ENCODE measurements at places on chromosomes 6 and 20. TPM values are rescaled to one million over a fixed set of nuclear protein-coding genes. Genes with fewer than 3 reads are reported as not detected.

DNA sequence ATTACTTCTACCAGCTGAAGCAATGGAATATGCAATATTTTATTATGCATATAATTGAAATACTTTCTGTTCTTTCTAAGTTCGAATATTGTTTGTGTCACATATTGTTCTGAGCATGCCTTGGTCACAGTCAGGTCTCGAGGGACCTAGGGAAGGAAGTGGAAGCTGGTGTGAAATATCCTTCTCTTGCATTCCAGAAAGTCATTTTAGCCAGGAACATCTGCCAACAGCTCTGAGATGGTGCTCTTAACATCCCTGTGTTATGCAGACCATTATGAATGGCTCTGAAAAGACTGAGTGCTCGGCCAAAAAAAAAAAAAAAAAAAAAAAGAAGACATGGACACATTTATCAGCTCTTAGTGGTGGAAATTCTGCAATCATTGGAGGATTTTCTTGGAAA lies 132.7 kb upstream of the JAG1 start:
- DNase-seq, result no peak

DNA sequence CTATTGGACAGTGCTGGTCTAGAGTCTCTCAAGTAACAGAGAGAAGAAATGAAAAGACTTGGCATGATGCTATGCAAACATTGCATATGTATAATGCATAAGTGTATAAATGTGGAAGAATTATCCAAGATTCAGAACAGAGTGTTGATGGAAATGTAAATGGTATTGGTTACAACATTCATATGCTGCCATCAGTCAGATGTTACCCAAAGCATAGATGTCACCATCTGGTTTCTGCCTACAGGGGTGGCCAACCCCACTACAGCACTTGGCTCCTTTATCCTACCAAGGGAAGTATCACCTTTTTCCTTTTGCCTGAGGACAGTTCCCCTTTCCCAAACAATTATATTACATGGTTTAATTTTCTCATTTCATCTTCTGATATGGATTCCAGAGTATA lies 11.9 kb downstream of the POPDC3 start:
- no peak for DNase-seq

GTSF1L gene
- not detected for total RNA-seq

DNA sequence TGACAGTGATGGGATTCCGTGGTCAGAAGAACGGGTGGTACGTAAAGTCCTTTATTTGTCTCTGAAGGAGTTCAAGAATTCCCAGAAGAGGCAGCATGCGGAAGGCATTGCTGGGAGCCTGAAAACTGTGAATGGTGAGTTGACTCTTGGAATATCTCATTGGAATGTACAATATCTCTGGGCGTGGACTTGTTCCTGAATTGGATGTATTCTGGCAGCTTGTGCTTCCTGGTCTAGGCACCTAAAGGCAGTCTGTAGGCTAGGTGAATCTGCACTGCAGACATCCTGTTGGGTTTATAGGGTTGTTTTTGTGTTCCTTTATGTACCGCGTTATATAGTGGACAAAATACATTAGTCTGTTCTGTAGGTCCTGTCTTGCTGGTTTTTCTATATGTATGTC lies 128.2 kb downstream of the JARID2 start:
- no peak for DNase-seq

DNA sequence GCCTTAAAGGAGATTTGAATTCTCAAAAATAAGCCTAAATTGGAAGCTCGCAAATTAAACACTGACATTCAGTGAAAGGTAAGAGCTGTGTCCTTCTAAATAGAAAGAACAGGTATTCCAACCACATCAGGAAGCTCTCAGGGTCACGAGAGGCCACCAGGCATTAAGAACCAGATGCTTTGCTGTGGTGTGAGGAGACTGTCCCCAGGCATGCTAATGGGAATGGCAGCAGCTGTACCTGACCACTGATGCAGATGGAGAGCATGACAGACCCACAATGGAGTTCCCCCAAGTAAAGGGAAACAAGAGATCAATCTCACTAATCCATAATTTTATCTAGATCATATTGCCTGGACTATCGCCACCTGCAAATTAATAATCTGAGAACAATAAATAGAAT lies 658.9 kb upstream of the NOX3 start:
- DNase-seq, result no peak

SRMS gene
- 0.46 TPM for total RNA-seq

DNA sequence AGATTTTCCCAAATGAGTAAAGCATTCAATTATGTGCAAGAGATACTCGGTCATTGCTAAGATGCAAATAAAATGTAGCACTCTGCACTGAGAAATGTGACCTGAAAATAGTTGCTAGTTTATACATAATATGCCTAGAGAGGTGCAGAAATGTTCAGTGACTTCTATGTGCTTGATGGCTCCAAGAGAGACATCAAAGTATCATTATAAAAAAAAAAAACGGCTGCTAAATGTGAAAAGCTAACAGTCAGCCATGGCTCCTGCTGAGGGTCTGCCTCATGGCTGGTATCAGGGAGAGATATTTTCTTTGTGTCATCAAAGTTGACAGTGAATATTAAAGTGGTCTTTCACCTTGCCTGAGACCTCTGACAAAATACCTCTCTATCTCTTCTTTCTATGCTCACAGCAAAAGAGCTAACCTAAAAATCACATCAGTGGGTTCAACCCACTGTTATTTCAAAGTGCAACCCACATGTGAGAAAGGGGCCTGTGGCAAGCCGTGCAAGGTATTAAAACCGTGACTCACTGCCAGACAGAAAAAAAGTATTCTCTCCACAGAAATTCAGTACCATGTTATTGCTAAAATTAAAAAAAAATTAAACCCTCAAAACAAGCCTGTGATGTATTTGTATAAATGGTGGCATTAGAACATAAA lies 259.0 kb downstream of the HIVEP2 start:
- no peak for DNase-seq

GRCh38 chr6:31110825-31111582 lies 1.4 kb downstream of the C6orf15 start:
- no peak for DNase-seq

DNA sequence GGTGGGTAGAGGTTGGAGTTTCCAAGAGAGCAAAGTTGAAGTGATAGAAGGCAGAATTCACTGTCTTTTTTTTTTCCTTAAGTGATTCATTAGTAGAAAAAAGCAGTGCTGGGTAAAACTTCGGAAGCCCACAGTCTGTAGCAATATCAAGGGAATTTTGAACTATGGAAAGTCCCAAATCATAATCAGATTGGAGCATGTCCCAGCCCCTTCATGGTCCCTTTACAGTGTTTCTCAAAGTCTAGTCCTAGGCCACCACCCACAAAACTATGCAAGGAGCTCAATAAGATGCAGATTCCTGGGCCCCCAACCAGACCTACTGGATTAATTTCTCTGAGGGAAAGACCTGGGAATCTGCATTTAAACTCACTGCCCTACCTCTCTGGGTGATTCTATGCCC lies 22.6 kb downstream of the NEDD9 start:
- no peak for DNase-seq

KIF6 gene
- total RNA-seq, result 0.53 TPM

NMBR gene
- total RNA-seq, result not detected

SLC26A8 gene
- total RNA-seq, result 0.80 TPM

MOXD1 gene
- total RNA-seq, result 2.3 TPM

DNA sequence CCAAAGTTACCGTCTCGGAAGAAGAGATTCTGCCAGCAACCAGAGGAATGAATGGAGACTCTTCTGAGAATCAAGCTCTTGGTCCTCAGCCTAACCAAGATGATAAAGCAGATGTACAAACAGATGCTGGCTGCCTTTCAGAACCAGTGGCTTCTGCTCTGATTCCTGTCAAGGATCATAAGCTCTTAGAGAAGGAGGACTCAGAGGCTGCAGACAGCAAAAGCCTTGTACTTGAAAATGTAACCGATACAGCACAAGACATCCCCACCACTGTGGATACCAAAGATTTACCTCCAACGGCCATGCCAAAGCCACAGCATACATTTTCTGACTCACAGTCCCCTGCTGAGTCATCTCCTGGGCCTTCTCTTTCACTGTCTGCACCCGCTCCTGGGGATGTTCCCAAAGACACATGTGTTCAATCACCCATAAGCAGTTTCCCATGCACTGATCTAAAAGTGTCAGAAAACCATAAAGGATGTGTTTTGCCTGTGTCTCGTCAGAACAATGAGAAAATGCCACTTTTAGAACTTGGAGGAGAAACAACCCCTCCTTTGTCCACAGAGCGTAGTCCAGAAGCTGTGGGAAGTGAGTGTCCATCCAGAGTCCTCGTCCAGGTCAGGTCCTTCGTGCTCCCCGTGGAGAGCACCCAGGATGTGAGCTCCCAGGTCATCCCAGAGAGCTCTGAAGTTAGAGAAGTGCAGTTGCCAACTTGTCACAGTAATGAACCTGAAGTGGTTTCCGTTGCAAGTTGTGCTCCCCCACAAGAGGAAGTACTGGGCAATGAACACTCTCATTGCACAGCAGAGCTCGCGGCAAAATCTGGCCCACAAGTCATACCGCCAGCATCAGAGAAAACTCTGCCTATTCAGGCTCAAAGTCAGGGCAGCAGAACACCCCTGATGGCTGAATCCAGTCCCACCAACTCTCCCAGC lies 109.6 kb downstream of the RTN4IP1 start:
- no peak for DNase-seq

DNA sequence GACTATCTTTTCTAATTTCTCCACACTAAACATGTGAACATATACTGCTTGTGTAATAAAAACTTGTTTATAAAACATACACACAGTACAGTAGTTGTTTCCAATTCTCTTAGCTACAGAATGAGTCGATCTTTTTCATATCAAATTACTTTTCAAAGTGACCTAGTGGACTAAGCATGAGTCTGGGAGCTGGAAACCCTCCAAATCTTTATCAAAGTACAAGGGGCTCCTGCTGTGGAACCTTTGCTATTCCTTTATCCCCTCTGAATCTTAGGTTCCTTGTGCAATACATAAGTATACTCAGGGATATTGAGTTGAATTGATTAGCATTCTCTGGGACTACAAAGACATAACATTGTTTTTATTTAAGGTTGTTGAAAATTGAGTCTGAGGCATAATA lies 48.7 kb upstream of the TAB2 start:
- no peak for DNase-seq

HNF4A gene
- total RNA-seq, result 0.37 TPM

DNA sequence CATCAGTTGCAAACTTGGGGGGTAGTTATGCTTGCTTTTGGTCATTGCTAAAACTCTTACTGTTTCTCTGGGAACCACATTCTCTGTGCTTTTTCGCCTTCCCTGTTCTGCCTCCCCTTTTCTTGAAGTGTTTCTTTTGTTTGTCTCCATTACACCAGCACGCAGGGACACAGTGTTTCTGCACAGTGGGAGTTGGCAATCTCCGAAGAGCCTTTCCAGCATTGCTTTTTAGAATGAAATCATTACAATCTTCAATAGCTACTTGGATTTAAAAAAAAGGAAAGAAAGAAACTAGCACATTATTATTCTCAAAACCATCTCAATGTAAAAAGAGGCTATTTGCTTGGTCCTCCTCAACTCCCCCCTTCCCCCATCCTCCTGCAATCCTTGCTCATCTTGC lies 536.7 kb upstream of the MMS22L start:
- DNase-seq, result no peak

- DNase-seq, result no peak
Measured at GRCh38 chr6:140059947-140060346, 685.5 kb upstream of the CITED2 start.

- no peak for DNase-seq
Measured at GRCh38 chr6:165274611-165275010, 34.8 kb downstream of the C6orf118 start.

- DNase-seq, result no peak
Measured at GRCh38 chr6:14540810-14541540, 423.4 kb downstream of the CD83 start.

- no peak for DNase-seq
Measured at GRCh38 chr20:14336686-14337085, 726 bp downstream of the FLRT3 start.

GRCh38 chr6:56036916-56037600 lies 161.7 kb upstream of the BMP5 start:
- no peak for DNase-seq

CRISP3 gene
- not detected for total RNA-seq

XRN2 gene
- 101 TPM for total RNA-seq

JPH2 gene
- total RNA-seq, result 0.81 TPM

DNA sequence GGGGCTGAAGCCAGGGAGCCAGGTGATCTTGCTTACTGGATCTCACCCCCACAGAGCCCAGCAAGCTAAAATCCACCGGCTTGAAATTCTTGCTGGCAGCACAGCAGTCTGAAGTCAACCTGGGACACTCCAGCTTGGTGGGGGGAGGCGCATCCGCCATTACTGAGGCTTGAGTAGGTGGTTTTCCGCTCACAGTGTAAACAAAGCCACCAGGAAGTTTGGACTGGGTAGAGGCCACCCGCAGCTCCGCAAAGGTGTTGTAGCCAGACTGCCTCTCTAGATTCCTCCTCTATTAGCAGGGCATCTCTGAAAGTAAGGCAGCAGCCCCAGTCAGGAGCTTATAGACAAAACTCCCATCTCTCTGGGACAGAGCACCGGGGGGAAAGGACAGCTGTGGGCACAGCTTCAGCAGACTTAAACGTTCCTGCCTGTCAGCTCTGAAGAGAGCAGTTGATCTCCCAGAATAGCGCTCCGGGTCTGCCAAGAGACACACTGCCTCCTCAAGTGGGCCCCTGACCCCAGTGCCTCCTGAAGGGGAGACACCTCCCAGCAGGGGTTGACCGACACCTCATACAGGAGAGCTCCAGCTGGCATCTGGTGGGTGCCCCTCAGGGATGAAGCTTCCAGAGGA lies 206.3 kb upstream of the KHDRBS2 start:
- no peak for DNase-seq

- no peak for DNase-seq
Measured at GRCh38 chr6:149860834-149861602, 3.1 kb downstream of the LRP11 start.

COL11A2 gene
- total RNA-seq, result 4.4 TPM

DNA sequence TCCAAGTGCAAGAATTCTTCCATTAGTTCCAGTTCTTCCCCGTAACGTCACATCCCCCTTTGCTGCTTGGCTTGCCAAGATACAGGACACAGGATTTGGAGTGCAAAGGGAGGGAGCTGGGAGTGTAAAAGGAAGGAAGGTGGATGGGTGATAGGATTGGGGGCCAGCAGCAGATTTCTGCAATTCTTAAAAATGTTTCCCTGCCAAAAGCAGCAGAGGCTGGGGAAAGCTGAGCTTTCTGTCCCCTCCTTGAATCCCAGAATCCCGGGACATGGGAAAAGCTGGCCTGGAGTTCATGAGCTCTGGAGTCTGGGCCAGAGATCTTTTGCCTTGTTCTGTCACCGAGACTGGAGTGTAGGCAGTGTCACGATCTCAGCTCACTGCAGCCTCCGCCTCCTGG lies 60.0 kb upstream of the EPB41L1 start:
- DNase-seq, result no peak
